ENCODE measurements at places on chromosomes 13 and 19.

- no peak for DNase-seq
These were observed 109.6 kb downstream of the ZAR1L start for GRCh38 chr13:32205431-32206096.

DNA sequence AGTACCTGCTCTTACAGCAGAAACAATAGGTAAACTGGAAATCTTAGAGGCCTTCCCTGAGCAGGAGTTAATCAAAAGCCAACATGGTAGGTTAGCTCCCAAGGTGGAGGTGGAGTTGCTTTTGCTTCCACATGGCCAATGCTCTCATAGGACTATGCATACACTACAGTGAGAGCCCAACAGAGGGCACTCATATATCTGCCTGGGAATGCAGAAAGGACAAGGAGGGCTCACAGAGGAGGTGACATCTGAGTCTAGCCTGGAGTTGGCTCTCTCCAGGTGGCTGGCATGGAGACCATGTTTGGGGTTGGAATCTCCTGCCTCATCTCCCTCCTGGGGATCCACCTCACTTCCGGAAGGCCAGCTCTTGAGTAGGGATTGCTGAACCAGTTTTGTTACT is 34.6 kb downstream of the ATP8A2 start:
- no peak for DNase-seq

GRCh38 chr13:70960841-70961443 is 852.7 kb upstream of the KLHL1 start:
- peak; percentile 11 for DNase-seq

- no peak for DNase-seq
These were observed 230.8 kb downstream of the TBC1D4 start for GRCh38 chr13:75251188-75251587.

DNA sequence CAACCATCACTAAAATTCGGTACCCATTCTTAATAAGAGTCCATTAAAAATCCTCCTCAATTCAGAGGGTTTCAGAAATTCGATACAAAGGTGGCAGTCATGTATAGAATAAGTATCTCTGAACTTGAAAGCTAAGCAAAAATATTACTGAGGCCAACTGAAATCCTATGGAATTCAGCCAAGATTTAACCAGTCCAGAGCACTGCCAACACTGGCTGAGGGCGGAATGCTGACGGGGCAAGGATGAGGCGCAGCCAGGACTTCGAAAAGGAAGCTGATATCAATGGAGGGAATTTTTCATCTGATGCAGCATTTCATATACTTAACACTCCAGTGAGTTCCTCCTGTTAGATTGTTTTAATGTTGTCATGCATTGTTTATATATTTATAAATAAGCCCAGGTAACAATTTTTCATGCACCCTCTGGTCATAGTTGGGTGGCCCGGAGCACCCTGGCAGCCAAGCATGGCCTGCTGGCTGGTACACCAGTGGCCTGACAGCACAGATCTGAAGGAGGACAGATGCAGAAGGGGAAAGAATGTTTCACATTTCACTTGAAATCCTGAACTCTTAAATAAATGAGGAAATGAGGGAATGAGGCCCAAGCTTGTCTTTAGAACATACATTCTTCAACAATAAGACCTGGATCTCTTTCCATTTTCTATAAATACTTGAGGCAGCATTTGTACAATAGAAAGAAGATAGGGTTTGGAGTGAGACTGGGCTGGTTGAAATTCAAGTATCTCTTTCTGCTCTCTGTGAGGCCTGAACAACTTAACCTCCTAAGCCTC is 41.5 kb downstream of the WDFY2 start:
- no peak for DNase-seq

DNA sequence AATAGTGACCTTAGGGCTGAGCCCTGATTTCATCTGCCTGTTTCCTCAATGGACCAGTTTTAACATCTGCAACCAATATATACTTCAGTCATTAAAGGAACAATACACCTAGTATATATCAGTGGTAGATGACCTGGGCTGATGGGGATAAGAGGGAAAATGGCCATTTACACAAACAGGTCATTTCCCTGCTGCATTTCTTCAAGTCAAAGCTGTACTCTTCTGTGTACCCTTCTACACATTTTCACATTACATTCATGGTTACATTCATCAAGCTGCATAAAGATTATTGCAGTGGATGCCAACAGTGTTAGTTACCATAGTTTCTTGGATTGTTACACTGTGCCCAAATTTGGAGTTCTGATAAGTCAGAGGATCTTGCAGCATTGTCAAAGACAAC is 81.2 kb upstream of the RAP2A start:
- no peak for DNase-seq

GRCh38 chr13:39777527-39778061 is 122.1 kb downstream of the COG6 start:
- no peak for DNase-seq

GRCh38 chr13:42820451-42820850 is 39.1 kb downstream of the FAM216B start:
- DNase-seq, result no peak

GRCh38 chr19:16139752-16140151 is 3.7 kb upstream of the HSH2D start:
- DNase-seq, result no peak

GRCh38 chr19:47404334-47405196 is 14.8 kb downstream of the MEIS3 start:
- DNase-seq, result no peak

GRCh38 chr19:31263328-31263727 is 85.9 kb downstream of the TSHZ3 start:
- DNase-seq, result no peak

- no peak for DNase-seq
These were observed 1151.2 kb downstream of the PCDH17 start for GRCh38 chr13:58782736-58783135.

GRCh38 chr13:71156550-71156949 is 710.5 kb downstream of the DACH1 start:
- no peak for DNase-seq

- no peak for DNase-seq
These were observed 291.1 kb downstream of the LMO7 start for GRCh38 chr13:75927183-75927669.

DNA sequence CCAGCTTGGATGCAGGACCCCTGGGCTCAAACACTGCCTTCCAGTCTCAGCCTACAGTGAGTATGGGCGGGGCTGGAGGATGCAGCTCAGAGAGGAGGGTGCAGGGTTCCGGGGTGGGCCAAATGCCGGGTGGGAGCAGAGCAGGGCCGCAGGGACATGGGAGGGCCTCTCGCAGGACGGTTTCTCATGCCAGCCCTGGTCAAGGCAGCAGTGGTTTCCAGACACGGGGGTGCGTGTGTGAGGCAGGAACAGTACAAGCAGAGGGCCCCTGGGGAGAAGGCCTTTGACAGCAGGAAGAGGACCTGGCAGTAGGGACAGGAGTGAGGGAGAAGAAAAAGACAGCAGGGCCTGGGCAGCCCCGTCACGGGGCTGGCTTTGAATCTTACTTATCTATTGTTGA is 34.1 kb downstream of the CRTC1 start:
- no peak for DNase-seq

DNA sequence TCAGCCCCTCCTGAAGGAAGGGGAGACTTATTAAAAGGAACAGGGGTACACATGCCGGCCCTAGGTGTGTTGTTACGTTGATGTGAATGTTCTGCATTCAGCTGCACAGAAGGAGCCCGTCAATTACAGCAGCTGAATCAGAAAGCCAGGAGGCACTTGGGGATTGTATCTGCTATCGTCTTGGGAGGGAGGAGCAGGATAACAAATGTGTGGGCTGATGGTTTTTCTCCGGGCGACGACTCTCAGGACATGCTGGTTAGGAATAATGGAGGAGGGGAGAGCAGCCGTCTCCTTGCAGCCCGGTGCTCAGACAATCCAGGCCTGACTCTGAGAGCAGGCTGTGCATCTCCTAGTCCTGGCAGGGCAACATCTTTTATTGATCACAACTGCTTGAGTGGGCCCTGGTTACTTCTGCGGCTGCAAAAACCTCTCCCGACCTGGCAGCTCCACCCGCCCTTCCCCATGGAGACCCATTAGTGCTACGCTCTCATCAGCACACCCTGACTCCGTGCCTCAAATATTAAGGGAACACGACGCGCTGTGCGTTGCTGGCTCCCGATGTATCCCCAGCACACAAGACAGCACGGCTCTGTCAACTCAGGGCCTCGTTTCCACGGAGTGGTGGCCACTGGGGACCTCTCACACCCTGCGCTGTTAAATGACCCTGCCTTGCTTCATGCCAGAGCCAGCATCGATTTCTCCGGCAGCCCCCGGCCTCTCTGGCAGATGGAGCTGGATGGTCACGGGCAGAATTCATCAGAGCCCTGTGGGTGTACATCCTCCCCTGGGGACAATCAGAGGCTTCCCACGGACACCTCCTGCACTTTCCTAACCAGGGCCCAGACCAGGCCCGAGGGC is 25.3 kb downstream of the PEPD start:
- no peak for DNase-seq

- no peak for DNase-seq
These were observed 540 bp upstream of the ZFP36 start for GRCh38 chr19:39405958-39406655.

- DNase-seq, result no peak
These were observed 194.5 kb downstream of the NBEA start for GRCh38 chr13:35136585-35136984.
